ENCODE measurements at places on chromosomes 2 and 18.

- no peak for DNase-seq
Measured at GRCh38 chr2:46951290-46952064, 35.9 kb upstream of the MCFD2 start.

DNA sequence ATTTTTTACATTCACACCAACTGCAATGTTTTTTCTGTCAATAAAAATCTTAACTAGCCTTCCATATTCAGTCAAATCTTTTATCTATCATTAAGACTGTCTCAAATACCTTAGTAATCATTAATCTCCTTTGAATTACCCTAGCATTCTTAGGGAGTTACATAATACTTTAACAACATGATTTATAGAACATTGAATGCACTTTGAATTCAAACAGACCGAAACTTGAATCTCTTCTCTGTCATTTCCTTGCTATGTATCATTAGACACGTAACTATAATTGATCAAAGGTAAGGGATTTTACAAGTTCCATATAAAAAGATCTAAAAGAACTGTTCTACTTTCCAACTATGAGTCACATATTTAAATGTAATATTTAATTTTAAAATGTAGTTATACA lies 330.9 kb downstream of the RIT2 start:
- no peak for DNase-seq

- DNase-seq: no peak
Measured at GRCh38 chr18:61360404-61361383, 27.5 kb downstream of the CDH20 start.

GRCh38 chr2:70663411-70663810 lies 104.6 kb downstream of the ADD2 start:
- DNase-seq: no peak

DNA sequence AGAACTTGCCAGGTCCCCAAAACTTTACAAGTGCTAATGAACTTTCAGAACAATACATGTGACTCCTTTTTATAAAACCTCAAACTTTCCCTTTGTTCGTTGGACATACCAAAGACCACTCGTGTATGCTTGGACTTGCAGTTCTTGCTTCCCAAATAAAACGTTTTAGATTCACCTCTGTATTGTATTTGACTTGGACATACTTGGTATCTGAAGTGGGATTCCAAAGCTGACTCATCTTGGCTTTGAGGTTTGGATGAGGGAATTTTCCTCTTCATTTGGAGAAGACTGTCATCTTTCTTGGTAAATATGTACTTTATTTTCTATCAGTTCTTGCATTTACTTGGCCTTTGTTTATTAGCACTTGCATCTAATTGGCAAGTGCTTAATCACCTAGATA lies 8.0 kb upstream of the CYB5A start:
- DNase-seq: no peak
